Mesothelial cell of epicardium (in vitro differentiated cells): ENCODE measurements at places on chromosomes 13 and 19. TPM values are rescaled to one million over a fixed set of nuclear protein-coding genes. Genes with fewer than 3 reads are reported as not detected.

Gene BIVM
- total RNA-seq: 34.9 to 39.2 TPM (median 36.7 TPM) in 3 replicates

- no peak for DNase-seq
These were observed 4.3 kb upstream of the ZNF610 start for GRCh38 chr19:52331757-52332156.

Gene PSG6
- not detected in 3 replicates for total RNA-seq

DNA sequence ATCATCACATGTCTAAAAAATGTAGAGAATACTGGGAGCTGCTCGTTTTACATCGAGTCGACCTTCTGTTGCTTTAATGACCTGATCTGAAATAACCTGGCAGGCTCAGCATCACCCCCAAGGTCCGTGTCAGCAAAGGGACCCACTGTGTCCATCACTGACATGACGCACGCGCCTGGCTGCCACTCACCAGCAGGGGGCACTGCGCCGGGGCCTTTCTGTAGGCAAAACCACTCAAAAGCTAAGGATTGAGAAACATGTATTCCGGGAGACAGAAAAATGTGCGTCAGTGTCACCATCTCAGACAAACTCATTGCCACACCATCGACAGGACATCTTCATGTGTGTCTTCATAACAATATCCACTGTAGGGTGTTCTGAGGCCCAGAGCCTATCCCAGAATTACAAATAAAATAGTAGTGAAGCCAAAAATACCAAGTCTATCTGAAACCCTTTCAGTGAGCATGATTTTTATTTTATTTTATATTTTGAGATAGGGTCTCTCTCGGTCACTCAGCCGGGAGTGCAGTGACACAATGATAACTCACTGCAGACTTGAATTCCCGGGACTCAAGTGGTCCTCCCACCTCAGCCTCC is 130.3 kb upstream of the LSM14A start:
- DNase-seq: peak; percentile 69

- DNase-seq: no peak
These were observed 4.9 kb upstream of the TFDP1 start for GRCh38 chr13:113579686-113580085.

GRCh38 chr19:6402058-6402457 is 9.1 kb upstream of the GTF2F1 start:
- no peak for DNase-seq

DNA sequence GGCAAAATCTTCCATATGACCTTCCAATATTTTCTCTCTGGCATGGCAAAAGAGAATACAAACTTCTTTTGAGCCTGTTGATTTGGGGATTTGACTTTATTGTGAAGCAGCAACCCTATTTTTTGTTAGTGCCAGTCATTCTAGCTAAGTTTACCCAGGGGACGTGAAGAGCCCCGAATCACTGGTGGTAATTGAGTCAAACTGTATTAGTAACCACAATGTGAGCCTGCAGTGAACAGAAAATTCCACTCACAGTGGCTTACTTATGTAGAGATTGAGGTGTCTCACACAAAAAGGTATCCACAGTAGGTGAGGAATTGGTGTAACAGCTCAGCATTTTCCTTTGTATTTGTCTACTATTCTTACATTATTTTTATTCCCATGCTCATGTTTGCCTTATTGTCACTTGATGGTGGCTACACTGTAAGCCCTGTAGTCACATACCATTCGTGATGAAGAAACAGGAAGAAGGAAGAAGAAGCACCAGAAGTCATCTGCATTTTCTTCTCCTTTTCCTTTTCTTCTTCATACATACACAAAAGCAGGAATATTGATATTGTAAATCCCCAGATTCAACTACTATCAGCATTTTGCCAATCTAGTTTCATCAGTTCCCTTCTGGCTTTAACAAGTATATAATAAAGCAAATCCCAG is 33.3 kb upstream of the MYCBP2 start:
- no peak for DNase-seq

Gene ZNF844
- total RNA-seq: 13.5 to 15.1 TPM (median 13.5 TPM) in 3 replicates

- DNase-seq: no peak
These were observed 23.2 kb downstream of the RFX2 start for GRCh38 chr19:6087074-6087571.

Gene FFAR1
- total RNA-seq: 0.96 to 1.3 TPM (median 1.2 TPM) in 3 replicates

GRCh38 chr19:34808566-34808965 is 35.6 kb upstream of the ZNF599 start:
- DNase-seq: no peak

DNA sequence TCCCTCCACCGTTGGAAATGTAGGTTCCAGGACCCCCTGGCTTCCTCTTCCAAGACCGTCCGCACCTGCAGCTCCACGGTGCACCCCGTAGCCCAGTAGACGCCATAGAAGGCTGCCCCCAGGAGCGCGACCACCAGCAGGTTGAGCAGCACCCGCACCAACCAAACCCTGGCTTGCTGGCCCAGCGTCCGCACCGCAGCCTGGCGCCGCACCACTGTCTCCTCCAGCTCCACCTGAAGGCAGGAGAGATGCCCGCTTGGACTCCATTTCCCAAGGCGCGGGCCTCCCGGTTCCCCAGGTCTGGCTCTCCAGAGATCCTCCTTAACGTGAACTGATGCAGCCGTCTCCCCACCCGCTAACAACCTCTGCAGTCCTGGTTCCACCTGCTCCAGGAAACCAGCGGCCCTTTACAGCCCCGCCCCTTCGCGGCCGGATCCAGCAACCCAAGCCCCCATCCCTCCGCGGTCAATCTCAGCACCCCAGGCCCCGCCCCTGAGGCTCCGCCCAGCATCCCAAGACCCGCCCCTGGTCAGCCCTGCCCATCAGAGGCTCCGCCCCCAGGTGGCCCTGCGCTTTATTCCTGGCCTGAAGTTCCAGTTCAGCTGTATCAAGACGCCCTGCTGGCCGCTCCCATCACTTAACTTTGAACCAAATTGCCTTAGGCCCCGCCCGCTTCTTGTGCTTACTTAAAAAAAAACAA is 5.0 kb upstream of the LENG1 start:
- peak; percentile 52 for DNase-seq

Gene PLIN4
- total RNA-seq: 0.25 to 0.29 TPM (median 0.29 TPM) in 3 replicates

Gene AMER2
- 0.57 to 0.60 TPM (median 0.60 TPM) in 3 replicates for total RNA-seq

DNA sequence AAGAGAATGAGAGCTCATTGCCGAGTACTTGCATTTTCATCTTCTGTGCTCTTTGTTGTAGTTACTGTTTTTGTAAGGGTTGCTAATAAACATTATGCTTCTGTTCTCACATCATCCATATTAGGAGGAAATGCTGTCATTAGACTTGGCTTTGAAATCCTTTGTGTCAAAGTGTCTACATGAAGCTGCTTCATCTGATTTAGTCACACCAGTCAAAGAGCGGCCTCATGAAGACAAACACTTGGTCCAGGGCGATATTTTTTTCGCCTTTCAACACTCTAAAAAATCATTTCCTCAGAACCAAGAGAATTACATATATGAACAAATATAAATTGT is 105.0 kb downstream of the SPRY2 start:
- DNase-seq: no peak

Gene DLL3
- 0.40 to 0.53 TPM (median 0.50 TPM) in 3 replicates for total RNA-seq

Gene SCAMP4
- 93.5 to 97.7 TPM (median 93.5 TPM) in 3 replicates for total RNA-seq

Gene PCP2
- 1.5 to 2.5 TPM (median 1.7 TPM) in 3 replicates for total RNA-seq

- DNase-seq: peak; percentile 60
These were observed 24.8 kb downstream of the C2CD4C start for GRCh38 chr19:383922-384798.

Gene FEM1A
- total RNA-seq: 11.0 to 11.5 TPM (median 11.5 TPM) in 3 replicates

Gene POP4
- 39.7 to 46.2 TPM (median 39.9 TPM) in 3 replicates for total RNA-seq

- no peak for DNase-seq
These were observed 16.9 kb downstream of the MED26 start for GRCh38 chr19:16611121-16611520.

GRCh38 chr13:26280822-26281221 is 26.9 kb downstream of the CDK8 start:
- no peak for DNase-seq

DNA sequence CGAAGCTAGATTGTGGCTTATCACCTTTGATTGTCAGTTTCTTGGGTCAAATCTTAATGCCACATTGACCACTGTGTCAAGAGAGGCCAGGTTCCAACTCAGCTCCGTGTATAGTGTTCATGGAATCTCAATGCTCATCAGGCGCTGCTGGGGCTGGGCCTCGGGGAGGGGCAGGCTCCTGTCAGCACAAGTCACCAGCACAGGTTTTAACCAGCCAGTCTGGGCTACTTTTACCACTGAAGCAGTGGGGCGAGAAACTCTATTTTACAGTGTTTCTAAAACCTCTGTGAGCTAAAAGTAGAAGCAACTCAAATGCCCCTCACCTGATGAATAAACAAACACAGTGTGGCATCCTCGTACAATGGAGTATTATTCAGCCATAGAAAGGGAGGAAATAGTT is 118.7 kb upstream of the GJB6 start:
- no peak for DNase-seq

Gene NLRP9
- total RNA-seq: not detected in 3 replicates

- no peak for DNase-seq
These were observed 12.4 kb downstream of the ZNF780A start for GRCh38 chr19:40078377-40078776.

Gene ZNF570
- total RNA-seq: 7.3 to 7.9 TPM (median 7.6 TPM) in 3 replicates

GRCh38 chr19:4870025-4870700 is 2.7 kb upstream of the PLIN3 start:
- no peak for DNase-seq

Gene PRMT1
- 273 to 283 TPM (median 280 TPM) in 3 replicates for total RNA-seq

DNA sequence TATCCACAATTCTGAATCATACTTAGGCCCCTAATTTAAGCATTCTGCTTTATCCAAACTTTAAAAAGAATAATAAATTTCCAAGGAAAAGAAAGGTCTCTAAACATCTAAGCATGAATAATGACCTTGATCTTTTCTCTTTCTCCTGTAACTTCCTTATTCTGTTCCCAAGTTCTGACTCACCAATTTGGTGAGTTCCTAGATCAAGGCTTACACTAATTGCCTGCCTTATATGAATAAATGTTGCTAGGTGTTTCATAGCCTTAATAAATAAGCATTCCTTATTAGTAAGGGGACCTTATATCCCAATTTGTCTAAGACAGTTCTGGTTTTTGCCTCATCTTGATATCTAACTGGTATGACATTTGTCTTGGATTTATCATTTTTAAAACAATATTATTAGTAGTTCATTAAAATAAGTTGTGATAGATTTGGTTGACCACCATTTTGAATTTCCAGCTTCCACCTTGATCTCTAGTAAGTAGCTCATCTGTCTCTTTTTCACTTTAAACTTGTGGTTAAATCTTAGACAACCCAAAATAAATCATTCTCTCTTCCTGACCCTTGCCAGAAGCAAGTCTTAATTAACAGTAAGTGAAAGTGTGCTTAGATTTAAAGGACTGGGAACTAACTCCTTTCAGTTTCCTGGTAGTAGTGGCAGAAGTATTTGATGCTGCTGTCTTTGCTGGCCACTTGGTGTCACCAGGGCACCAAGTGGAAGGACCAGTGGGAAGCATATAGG is 121.2 kb upstream of the MLNR start:
- DNase-seq: no peak

DNA sequence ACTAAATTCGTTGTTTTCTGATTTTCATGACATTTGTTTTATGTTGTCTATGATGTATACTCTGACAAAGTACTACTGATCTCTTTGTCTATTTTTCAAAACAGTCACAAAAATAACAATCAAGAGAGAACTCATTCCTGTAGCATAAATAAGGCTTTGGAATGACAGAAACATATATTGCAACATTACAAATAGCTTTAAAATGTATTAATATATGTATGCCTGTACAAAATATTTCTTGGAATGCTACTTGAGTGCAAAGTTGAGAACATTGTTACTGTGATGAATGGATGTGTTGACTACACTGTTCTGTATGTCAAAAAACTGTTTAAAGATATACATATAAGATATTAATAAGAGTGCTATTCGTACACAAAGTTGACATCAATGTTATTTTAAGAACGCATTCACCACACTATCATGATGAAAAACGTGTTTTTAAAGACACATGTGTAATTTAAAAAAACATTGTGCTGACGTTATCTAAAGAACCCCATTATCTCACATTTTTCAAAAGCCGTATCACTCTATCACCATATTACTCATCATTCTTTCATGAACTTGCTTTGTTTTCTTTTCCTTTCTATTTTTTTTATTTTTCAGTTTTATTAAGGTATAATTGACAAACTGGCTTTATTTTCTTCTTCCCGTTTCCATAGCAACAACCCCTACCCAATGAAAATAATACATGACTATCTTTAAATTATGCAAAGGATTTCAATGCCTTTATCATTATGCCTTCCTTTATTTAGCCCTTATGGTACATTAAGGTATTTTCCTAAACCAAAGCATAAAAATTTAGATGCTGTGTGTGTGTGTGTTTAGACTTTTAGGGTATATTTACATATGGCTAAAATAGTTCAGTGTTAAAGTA is 918.8 kb downstream of the SLITRK1 start:
- no peak for DNase-seq

- no peak for DNase-seq
These were observed 151.6 kb downstream of the B3GLCT start for GRCh38 chr13:31351376-31351775.

DNA sequence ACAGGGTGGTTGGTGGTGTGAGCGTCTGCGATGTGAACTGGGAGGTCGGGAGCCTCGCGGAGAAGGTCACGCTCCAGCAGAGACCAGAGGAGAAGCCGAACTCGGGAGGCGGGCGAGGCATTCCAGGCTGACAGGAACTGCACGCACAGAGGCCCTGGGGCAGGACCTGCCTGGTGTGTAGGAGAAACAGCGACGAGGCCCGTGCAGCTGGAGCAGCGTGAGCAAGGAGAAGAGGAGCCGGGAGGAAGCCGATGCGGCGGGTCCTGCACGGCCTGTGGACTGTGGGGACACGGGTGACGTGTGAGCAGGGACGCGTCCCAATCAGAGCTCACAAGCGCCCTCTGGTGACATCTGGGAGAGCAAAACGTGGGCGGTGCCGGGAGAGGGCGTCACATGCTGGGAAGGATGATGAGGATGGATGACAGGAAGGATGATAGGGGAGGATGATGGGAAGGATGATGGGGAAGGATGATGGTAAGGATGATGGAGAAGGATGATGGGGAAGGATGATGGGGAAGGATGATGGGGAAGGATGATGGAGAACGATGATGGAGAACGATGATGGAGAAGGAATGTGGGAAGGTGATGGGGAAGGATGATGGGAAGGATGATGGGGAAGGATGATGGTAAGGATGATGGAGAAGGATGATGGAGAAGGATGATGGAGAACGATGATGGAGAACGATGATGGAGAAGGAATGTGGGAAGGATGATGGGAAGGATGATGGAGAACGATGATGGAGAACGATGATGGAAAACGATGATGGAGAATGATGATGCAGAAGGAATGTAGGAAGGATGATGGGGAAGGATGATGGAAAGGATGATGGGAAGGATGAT is 16.1 kb upstream of the MADCAM1 start:
- no peak for DNase-seq

DNA sequence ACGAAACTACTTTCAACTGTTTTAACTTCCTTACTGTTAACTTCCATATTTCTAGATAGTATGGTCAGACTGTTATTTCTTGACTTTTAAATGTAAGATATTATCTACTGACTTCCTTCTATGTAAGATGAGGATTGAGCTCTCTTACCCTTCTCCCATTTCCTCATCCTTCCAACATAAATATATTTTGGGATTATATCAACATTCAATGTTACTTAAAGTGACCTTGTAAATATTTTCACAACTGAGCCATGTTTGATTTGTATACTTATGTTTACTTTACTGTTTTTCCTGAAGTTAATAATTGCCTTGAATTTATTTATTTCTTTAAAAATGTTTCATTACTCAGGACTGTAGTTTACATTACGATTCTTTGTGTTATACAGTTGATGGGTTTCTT is 148.7 kb downstream of the ZIC5 start:
- DNase-seq: no peak

- no peak for DNase-seq
These were observed 30.7 kb downstream of the GPR180 start for GRCh38 chr13:94632226-94632980.

Gene LMO7
- total RNA-seq: 52.5 to 60.8 TPM (median 53.8 TPM) in 3 replicates

- DNase-seq: no peak
These were observed 189.6 kb downstream of the ABCC4 start for GRCh38 chr13:95111608-95112007.
